Left renal pelvis (tissue), 4 donors: ENCODE measurements at places on chromosomes 4 and X. TPM values are rescaled to one million over a fixed set of nuclear protein-coding genes. Genes with fewer than 3 reads are reported as not detected.

RTL3 gene
- not detected for polyA plus RNA-seq

NAAA gene
- polyA plus RNA-seq = 13.4 TPM

ANKRD50 gene
- 51.0 TPM for polyA plus RNA-seq

THAP9 gene
- polyA plus RNA-seq = 10.8 TPM

TASL gene
- 0.47 TPM for polyA plus RNA-seq

ADH1A gene
- 4.4 TPM for polyA plus RNA-seq

LONRF3 gene
- polyA plus RNA-seq = 1.1 TPM

PCDH18 gene
- 181 TPM for polyA plus RNA-seq

BRS3 gene
- polyA plus RNA-seq = 0.06 TPM

ZCCHC18 gene
- 6.2 TPM for polyA plus RNA-seq

CDKL5 gene
- 17.0 TPM for polyA plus RNA-seq

FAT4 gene
- 29.9 TPM for polyA plus RNA-seq

GRCh38 chr4:78510108-78510507 lies 41.5 kb upstream of the ANXA3 start:
- no peak for DNase-seq

- no peak for DNase-seq
Measured at GRCh38 chr4:92182006-92182735, 121.6 kb upstream of the GRID2 start.

DNA sequence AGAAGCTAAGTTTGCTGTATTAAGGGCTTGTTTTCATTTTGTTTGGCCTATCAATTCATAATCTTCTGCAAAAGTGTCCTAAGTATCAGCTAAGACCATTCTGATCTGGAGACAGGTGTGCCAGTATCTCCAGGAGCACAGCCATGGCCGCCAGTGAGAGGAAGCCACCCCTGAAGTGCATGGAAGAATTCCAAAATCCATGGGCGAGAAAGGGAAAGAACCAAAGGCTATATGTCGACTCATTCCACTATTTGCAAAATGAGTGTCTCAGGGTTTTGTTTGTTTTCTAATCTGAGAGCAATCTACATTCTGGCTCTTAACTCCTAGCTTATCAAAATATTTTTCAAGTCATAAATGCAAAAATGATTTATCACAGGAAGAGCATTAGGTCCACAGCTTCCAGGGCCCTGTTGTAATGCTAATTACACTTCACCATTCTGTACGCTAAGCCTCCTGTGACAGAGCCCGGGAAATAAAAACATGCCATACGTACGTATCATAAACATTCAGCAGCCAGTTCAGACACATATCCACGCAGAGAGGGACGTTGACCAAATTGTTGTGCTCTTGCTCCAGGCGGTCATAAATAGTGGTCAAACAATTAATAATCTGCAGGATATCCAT lies 137.3 kb upstream of the FTHL17 start:
- DNase-seq = no peak

GRCh38 chrX:11768039-11768438 lies 10.0 kb downstream of the MSL3 start:
- DNase-seq = no peak

GRCh38 chr4:119587796-119588195 lies 40.8 kb downstream of the PDE5A start:
- DNase-seq = no peak

DNA sequence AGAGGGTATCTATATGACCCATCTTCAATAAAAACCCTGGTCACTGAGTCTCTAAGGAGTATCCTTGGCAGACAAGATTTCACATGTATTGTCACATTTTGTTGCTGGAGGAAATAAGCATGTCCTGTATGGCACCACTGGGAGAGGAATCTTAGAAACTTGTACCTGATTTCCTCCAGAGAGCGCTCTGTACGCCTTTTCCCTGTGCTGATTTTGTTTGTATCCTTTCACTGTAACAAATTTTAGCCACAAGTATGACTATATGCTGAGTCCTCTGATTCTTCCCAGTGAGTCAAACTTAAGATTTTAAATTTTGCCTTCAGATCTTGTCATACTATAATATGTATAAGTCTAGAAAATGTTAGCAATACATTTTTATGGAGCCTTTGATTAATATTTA lies 102.8 kb downstream of the ITIH6 start:
- DNase-seq = no peak

DNA sequence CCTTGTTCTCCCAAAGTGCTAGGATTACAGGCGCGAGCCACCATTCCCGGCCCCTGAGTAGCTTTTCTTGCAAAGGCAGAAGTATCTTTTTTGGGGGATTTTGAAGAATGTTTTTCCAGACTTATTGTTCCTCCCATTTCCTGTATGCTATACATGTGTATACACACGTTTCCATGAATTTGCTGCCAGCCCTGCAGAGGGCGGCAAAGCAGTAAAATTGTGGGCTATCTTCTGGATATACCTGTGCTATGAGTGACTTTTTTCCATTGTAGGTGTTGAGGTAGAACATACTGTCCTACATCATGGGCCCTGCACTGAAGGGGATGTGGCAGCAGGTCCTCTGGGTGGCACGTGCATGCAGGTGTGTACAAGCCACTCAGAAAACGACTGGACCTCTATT lies 16.9 kb upstream of the MED28 start:
- DNase-seq = no peak

DNA sequence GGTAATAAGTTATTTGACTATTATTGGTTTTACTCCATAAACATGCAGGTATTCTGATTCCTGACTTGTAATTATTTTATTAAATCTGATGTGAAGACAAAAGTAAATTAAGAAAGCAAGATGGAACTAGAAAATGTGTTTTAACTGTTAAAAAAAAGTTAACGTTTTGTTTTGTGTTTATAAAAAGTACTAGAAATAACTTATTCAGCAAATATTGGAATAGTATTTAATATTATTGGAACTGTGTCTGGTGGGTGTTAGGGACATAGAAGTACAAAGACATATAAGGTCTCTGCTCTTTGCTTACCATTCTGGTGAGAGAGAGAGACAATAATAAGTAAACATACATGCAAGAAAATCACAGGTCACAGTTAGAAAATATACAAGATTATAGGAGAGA lies 15.7 kb downstream of the TIFA start:
- DNase-seq = no peak

DNA sequence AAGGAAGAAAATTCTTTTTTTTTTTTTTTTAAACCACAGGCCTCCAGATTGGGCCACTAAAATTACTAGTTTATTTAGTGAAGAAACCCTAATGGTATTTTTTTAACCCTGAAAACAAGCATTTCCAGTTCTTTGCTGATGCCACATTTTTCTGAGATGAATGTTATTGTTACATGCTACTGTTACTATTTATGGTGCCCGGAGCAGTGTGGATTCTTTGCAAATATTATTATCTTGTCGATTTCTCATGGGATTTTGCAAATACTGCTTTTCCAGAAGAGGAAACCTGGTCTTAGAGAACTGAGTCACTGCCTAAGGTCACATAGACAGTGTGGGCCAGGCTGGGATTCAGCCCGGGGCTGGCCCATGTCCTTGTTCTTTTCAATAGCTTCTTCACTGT lies 8.7 kb upstream of the ALAS2 start:
- DNase-seq = no peak

DNA sequence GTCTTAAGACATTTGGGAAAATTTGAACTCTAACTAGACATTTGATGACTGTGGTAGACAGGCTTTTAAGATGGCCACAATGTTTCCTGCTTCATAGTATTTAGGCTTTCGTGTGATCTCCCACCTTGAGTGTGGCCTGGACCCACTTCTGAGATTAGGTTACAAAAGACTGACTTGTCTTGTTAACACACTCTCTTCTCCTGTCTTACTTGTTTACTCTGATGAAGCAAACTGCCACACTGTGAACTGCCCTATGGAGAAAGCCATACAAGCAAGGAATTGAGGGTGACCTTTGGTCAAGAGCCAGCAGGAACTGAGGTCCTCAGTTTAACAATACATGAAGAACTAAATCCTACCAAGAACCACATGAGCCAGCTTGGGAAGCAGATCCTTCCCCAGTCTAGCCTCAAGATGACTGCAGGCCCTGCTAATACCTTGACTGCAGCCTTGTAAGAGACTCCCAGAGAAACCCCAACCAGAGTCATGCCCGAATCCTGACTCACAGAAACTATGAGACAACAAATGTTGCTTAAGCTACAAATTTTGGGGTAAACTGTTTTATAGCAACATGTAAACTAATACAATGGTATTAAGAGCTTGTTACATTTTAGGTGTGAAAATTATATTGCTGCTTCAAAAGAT lies 20.3 kb downstream of the UBA6 start:
- no peak for DNase-seq

DNA sequence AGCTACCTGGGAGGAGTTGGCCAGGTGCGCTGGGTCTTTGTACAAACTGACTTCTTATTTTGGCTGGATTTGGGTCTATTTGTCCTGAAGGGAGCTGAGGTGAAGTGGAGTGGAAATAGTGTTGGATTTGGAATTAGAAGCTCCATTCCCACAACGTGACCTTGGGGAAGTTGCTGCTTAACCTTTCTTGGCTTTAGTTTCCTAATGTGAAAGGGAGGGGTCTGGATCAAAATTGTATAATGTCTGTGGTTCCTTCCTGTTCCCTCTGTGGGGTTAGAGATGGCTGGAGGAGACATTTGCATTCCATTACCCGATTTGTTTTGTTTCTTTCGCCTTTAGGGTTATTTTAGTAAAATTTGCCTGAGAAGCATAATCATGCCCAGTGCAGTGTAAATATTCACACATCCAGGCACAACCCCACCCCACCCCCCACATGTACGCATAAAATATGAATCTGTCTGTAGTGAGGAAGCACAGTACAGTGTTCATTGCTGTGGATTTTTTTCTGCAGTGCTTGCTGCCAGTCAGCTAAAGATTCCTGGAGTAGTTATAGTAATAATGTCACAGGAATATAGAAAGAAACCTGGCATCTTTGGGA lies 21.5 kb downstream of the JADE1 start:
- DNase-seq = no peak

GRCh38 chr4:14379183-14379582 lies 623.1 kb upstream of the CPEB2 start:
- DNase-seq = no peak

GRCh38 chrX:31323658-31324057 lies 251.8 kb upstream of the FTHL17 start:
- no peak for DNase-seq

GRCh38 chr4:55817691-55818090 lies 1.9 kb upstream of the EXOC1L start:
- no peak for DNase-seq

DNA sequence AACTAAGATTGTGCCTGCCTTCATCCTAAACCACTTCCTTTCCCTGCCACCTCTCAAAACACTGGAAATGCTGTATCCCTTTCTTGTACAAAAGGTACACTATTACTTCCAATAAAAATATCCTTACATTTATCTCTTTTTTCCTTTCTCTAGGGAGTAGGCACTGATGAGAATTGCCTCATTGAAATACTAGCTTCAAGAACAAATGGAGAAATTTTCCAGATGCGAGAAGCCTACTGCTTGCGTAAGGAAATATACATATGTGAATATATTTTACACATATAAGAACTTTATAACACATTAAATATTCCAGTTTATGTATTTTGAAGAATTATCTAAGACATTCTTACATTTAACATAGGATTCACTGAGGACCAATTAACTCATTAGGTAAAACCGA lies 71.7 kb downstream of the ANXA10 start:
- no peak for DNase-seq

DNA sequence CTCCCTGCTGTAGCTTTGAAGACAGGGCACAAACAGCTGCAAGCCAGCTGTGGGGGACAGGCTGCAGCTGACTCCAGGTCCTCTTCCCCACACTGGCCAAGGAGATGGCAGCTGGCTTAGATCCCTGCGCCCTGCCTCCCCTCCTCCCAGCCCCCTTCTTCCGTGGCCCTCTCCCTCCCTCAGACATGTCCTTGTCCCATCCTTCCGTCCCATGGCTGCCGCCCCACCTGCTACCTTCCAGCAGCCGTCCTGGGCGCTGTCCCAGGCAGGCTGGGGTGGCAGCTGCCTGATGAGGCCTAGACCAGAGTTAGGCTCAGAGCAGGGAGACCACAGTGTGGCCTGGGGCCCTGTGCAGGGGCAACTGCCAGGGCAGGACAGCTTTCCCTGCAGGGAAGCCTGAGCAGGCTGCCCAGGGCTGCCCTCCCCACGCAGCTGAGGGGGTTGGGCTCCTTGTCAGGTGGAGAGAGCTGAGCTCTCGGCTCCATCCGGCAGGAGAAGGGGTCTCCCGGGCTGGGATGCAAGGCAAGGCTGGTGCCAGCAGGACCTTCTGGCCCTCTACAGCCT lies 3.3 kb upstream of the BGN start:
- no peak for DNase-seq

DNA sequence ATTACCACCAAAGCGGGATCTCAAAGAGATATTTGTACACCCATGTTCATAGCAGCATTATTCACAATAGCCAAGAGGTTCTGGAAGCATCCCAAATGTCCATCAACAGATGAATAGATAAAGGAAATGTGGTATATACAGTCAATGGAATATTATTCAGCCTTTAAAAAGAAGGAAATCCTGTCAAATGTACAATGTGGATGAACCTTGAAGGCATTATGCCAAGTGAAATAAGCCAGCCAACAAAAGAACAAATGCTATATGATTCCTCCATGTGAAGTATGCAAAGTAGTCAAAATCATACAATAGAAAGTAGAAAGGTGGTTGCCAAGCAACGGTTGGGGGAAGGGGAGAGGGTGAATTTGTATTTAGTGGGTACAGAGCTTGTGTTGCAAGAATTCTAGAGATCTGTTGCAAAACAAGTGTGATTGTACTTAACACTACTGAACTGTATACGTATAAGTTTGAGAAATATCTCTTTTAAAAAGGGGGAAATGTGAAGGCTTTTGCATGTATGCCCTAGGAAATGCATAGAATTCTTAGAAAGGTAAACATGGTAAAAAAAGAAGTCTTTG lies 5.0 kb upstream of the ZRSR2 start:
- DNase-seq = no peak

- no peak for DNase-seq
Measured at GRCh38 chr4:140666889-140667614, 89.1 kb downstream of the TBC1D9 start.

DNA sequence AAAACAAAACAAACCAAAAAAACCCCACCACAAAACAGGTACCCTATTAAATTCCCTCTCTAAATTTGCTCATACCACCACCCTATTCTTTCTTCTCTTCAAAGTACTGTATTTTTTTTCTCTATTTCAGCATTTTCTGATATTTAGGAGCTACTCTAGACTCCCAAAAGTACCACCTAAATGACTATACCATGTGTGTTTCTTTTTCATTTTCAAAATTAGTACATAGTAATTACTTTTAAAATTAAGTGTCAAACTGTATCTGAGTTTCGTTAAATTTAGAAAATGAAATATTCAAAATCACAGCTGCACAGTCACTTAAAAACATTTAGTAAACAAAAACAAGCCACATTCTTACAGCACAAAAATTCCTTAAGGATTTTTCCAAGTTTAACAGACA lies 161.7 kb downstream of the FBXW7 start:
- no peak for DNase-seq

GRCh38 chrX:84873176-84873575 lies 130.5 kb upstream of the APOOL start:
- DNase-seq = no peak
